Right kidney (tissue), 9 donors: ENCODE measurements at places on chromosomes 3 and 15.

GRCh38 chr3:151468284-151468917, 7.5 kb upstream of the IGSF10 start:
- no peak for DNase-seq

GRCh38 chr3:55750525-55750924, 263.4 kb upstream of the WNT5A start:
- DNase-seq, result no peak

DNA sequence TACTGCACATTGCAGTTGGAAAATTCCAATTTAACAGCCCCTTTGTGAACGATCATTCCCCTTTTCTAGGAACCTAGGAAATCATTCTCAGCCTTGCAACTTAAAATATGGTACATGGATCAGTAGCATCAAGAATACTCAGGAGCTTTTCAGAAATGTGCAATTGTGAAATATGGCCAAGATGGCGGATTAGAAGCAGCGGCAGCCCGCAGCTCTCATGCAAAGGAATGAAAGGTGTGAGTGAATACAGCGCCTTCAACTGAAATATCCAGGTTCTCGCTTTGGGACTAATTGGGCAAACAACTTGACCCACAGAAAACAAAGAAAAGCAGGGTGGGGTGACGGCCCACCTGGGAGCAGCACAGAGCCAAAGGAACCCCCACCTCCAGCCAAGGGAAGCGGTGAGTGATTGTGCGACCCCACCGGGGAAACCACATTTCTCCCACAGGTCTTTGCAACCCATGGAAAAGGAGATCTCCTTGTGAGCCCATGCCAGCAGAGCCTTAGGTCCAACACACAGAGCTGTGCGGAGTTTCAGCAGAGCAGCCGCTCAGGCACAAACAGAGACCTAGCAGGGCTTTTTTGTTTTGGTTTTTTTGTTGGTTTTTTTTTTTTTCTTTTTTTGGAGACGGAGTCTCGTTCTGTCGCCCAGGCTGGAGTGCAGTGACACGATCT, 7.6 kb upstream of the AVEN start:
- DNase-seq, result no peak

GRCh38 chr15:59998305-59998949, 5.7 kb upstream of the FOXB1 start:
- peak; percentile 42 for DNase-seq

DNA sequence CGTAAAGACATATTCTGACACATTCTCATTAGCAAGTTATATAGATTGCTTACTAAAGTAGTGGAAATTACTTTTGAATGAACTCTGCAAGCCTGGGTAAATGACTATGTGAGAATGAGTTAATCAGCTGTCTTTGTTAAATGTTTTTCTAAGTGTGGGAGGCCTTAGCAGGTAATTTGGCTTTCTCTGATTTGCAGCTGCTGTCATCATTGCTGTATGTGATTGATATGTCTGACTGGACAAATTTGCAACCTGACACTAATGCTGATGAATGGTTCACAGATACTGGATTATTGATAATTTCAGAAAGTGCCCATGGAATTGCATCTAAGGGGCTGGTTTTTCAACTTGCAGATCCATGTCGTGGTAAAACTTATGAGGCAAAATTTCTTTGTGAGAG, 372.2 kb upstream of the SGO1 start:
- no peak for DNase-seq

DNA sequence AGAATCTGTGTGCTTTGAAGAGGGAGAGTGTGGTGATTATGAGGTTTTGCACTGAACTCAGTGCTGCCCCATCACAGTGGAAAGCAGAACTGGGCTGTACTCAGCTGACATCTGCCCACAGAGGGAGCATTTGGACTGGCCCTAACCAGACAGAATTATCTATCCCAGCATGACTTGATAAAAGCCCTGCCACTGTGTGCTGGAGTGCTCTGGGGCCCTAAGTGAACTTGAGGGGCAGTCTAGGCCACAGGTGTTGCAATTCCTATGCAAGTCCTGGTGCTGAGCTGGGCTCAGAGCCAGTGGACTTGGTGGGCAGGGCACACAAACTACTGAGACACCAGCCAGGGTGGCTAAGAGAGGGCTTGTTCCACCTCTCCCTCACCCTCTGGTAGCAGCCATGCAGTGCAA, 269.2 kb upstream of the CTNNB1 start:
- DNase-seq, result peak; percentile 2

- no peak for DNase-seq
Observed at GRCh38 chr3:9156604-9157003, 92.8 kb downstream of the SRGAP3 start.

- no peak for DNase-seq
Observed at GRCh38 chr3:138066383-138066782, 49.0 kb downstream of the DZIP1L start.

DNA sequence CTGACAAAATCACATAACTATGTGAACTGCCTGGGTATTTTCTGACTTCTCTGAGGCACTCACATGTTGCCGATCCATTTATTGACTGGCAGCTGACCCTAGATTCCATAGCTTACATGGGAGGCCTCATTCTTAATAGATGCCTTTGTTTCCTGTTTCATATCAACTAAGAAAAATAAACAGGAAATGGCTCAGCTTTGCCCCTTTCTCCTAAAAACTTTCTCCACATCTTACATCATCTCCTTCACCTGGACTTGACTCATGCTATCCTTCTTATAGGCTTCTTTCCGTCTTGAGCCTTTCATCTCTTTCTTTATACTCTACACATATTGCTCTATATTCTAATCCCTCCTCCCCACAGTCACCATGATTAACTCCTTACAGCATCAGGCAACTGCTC, 38.0 kb downstream of the TXNRD3 start:
- DNase-seq, result no peak

DNA sequence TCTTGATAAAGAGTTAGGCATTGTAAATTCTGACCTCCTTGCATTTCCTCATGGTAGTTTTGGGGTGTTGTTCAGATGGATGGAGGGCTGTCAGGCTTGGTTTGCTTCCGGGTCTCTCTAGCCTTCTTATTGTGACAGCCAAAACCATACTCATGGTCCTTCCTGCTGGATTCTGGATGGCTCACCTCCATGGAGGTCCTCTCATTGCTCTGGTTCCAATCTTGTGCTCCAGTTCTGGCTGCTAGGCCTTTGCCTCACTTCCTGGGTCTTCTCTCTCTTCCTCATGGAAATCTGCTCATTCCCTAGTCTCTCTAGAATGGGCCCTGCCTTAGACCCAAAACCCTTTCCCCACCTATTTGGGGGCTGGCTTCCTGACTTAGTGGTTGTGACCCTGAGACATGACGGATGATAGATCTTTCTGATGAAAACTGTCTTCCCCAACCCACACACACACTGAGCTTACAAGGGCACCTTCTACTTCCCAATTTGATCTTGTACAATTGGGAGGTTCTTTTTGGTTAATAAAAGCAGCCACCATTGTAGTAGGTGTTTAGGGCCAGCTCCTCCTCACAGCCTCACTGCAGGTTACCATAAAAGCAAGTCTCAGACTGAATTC, 66.2 kb upstream of the XCR1 start:
- DNase-seq, result no peak

- no peak for DNase-seq
Observed at GRCh38 chr3:24502690-24503089, 8.0 kb upstream of the THRB start.

DNA sequence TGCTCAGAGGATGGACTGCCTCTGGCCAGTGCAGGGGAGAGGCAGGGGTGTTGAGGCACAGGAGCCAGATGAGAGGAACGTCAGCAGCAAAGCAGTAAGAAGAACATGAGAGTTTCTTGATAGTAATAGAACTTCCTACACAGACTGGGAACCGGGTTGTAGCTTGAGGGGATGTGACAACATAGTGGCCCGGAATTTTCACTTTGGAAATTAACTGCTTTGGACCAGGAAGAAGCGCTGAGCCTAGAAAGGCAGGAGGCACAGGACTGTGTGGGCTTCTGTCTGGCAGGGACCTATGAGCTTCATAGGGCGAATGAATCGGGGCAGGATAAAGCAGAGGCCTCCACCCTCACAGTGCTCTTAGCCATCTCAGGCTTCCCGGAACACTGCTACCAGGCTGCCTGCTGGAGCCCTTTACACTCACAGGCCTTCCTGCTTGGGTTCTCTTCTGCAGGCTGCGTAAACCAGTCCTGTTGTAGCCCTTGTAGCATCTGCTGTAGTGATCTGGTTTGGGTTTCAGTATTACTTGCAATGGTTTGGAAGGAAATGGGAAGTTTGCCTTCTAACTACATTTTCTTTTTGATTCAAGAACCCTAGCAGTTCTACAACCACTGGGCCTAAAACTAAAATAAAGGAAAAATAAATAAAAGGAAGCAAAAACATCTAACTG, 3.3 kb upstream of the ADPGK start:
- DNase-seq, result no peak

GRCh38 chr3:176655404-176656094, 541.7 kb downstream of the TBL1XR1 start:
- no peak for DNase-seq

DNA sequence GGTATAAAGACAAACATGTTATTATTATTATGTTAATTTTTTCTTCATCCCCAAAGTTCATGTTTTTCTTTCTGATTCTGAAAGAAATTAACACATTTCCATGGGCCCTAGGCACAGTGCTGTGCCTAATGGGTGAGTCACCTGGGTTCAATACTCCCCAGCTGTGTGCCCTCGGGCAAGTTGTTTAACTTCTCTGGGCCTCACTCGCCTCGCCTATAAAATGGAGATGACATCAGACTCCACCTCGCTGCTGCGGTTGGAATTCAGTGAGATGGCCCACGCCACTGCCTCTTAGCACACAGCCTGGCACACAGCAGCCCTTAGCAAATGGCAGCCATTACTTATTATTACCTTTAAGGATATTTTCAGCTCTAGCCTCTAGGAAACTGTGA, 22.6 kb downstream of the DNASE1L3 start:
- no peak for DNase-seq

- DNase-seq, result no peak
Observed at GRCh38 chr3:105232553-105232952, 134.2 kb upstream of the ALCAM start.

- no peak for DNase-seq
Observed at GRCh38 chr3:149489060-149489690, 14.7 kb downstream of the TM4SF4 start.

DNA sequence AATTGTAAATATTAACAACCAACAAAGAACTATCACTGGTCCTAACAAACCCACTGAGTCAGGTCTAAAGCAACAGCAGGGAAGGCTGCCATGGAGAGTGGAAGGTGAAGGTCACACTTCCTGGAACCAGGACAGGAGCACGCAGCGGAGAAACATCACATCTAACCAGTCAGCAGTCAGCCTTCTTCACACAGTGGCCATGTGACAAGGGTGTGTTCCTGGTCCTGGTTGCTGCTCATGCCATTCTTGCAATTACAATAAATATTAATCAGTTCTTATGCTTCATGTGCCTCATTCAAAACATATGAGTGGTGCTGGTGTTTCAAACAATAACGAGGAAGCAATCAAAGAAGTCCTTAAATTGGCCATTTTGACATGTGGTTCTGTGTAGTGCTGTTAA, 162.8 kb downstream of the ARRDC4 start:
- DNase-seq, result no peak

GRCh38 chr3:72426618-72427397, 421.4 kb downstream of the SHQ1 start:
- DNase-seq, result no peak

GRCh38 chr3:127970966-127971592, 56.0 kb downstream of the KBTBD12 start:
- DNase-seq, result no peak

- no peak for DNase-seq
Observed at GRCh38 chr3:43638594-43639447, 17.0 kb upstream of the ANO10 start.

DNA sequence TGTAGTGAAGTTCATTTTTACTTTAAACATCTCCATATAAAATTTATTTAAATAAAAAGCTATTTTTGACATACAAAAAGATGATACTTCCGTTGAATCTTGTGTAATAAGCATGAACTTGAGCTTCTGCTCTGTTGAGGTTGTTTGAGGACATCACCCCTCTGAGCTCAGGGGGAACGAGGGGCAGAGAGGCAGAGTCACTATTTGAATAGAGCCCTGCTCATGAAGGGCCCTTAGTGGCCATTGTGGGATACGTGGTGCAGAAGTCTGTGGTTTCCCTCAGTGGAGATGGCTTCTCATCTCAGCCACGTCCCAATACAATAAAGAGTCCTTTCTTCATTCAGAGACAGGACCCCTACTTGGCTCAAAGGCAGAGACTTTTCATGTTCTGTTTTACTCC, 10.6 kb downstream of the CEMIP start:
- no peak for DNase-seq

DNA sequence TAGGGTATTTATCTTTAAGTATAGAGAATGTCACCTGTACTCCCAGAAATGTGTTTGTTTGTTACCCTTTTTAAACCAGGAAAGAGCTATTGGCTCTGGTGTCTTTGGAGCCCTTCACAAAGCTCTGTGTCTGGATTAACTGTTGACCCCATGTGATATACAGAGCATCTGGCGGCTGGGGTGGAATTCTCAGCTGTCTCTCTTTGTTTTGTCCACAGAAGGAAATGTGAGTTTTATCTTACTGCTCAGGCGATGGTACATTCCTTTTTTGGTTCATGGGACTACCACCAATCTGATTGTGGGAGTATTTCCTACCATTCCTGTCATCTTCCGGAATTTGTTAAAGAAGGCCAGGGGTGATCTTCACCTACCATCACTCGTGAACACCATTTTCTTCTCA, 120.3 kb downstream of the AKAP13 start:
- no peak for DNase-seq

DNA sequence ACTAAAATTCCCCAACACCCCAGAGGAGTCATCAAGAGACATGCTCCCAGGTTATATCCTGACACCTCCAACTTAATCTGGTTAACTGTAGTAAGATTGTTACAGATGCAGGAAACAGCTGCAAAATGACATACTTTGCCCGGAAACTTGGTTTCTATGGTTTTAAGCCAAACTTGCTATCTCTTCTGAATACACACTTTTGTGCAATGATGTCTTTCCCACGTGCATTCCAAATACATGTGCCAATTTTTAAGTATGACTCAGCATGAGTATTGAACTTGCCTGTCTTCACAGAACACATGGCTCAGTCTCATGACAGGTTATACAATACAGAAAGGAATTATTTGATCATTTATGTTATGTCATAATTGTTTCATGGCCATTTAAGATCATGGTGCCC, 207.0 kb upstream of the DCBLD2 start:
- DNase-seq, result no peak

GRCh38 chr3:178900029-178900646, 171.5 kb downstream of the ZMAT3 start:
- no peak for DNase-seq

DNA sequence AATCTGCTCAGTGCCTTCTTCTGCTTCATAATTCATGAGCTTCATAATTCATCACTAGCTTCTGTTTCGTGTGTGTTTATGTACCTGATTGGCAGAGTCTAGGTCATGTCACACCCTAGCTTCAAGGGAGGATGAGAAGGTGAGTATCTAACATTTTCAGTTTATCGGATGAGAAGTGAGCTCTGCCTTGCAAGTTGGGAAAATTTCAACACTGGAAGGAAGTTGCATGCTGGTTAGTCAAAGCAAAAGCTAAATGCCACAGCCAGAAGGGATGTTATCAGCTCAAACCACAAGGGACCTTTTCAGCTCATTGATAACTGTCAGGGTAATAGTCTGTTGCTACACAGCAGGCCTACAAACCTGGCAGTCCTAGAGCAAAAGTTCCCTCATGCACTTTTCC, 7.3 kb upstream of the TNFSF10 start:
- no peak for DNase-seq
